Bone marrow (tissue), 2 donors: ENCODE measurements at places on chromosomes 12 and 14.

DNA sequence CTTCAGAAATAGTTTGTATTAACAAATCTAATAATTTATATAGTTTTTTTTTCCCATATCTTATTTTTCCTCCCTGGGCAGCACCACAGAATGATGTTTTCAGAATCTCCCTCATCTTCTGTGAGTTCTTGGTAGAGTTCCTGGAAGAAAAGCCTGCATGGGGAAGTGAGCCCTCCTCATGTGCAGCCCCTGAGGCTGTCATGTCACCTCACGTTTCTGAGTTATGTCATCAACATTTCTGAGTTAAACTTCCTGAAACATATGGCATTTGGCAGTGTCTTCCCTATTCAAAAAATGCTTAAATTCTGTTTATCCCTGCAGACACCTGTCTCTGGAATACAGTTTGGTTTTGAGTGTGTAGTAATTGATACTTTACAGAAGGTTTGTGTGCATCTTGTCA lies 979.0 kb downstream of the TMEM121 start:
- DNase-seq, result no peak

DNA sequence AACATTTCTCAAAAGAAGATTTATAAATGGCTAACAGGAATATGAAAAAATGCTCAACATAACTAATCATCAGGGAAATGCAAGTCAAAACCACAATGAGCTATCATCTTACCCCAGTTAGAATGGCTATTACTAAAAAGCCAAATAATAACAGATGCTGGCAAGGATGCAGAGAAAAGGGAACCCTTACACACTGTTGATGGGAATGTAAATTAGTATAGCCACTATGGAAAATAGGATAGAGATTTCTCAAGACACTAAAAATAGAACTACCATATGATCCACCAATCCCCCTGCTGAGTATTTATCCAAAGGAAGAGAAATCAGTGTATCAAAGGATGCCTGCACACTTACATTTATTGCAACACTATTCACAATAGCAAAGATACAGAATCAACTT lies 58.3 kb downstream of the GUCY2C start:
- DNase-seq, result no peak

- no peak for DNase-seq
These were observed 185.1 kb downstream of the ETNK1 start for GRCh38 chr12:22810036-22810435.

GRCh38 chr14:95322651-95323050 lies 2.9 kb upstream of the CLMN start:
- DNase-seq, result no peak

GRCh38 chr14:61229981-61230380 lies 51.2 kb downstream of the TMEM30B start:
- DNase-seq, result no peak

- DNase-seq, result no peak
These were observed 301.8 kb upstream of the TMPO start for GRCh38 chr12:98213556-98213955.
